ENCODE measurements at places on chromosomes 1 and 21.

- peak; percentile 87 for DNase-seq
These were observed at the start of the genes AKR7A2 and SLC66A1 for GRCh38 chr1:19311931-19312781. Gene AKR7A2 (minus strand): TSS chr1:19312144. CDS start chr1:19312124, 20 bp downstream. Gene SLC66A1 (plus strand): TSS chr1:19312326. CDS start chr1:19317678, 5,352 bp downstream.

DNA sequence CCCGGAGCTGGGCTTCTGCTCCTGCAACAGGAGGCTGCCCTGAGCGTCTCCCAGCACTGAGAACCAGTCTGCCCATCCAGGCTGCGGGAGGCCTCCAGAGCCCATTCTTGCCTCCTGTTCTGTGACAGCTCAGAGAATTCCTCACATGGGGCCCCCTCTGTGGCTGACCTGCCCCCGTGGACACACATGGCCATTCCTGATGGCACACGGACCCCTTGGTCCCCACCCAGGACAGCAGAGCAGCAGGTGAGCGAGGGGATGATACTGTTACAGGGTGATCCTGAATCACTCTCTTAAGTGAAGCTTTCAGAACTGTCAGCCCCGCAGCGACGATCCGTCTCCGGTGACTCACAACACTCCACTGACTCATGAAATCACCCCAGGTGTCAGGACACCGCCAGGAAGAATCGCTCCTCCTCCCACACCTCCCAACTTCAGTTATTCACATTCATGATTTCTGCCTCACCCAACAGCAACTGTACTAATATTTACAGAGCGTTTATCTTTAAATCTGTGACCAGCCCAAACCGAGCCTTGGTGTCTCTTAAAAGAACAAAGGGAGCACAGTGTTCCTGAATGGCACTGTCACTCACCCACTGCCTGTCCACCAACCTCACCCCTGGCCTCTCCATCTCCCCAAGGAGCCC is 22.5 kb downstream of the CHD5 start:
- peak; percentile 22 for DNase-seq

- DNase-seq = no peak
These were observed 125.0 kb downstream of the TIAM1 start for GRCh38 chr21:31218830-31219608.

DNA sequence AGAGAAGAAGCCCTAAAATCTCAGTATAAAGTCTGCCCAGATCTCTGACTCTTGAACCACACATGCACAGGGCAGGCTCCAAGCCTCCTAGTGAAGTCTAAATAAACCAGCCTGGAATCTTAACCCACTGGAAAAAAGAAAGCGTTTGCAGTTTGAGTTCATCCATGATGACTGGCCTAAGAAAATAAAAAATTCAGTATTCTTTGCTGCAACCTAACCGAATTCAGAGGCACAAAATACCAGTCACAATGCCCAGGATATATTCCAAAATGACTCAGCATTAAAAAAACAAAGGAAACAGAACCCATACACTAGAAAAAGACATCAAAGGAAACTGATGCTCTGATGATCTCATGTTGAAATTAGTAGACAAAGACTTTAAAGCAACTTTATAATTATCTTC is 269.2 kb downstream of the SDCCAG8 start:
- no peak for DNase-seq

GRCh38 chr1:33030575-33030974 is 6.1 kb downstream of the AK2 start:
- no peak for DNase-seq

DNA sequence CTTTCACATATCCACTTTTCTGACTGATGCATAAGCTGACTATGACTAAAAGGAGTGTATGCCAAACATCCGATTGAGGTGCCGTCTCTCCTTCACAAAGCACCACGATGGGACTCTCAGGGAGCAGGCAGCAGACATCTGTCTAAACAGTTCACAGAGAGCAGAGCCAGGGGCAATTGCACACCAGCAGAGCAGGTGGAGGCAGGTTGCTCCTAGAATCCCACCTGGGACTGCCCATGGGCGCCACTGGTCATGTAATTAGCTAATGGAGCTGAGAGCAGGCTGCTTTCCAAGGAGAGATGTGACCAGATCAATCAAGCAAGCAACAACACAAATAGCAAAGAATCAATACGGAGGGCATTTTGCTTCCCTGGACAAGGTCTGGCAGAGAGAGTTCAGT is 30.5 kb upstream of the COA6 start:
- no peak for DNase-seq

DNA sequence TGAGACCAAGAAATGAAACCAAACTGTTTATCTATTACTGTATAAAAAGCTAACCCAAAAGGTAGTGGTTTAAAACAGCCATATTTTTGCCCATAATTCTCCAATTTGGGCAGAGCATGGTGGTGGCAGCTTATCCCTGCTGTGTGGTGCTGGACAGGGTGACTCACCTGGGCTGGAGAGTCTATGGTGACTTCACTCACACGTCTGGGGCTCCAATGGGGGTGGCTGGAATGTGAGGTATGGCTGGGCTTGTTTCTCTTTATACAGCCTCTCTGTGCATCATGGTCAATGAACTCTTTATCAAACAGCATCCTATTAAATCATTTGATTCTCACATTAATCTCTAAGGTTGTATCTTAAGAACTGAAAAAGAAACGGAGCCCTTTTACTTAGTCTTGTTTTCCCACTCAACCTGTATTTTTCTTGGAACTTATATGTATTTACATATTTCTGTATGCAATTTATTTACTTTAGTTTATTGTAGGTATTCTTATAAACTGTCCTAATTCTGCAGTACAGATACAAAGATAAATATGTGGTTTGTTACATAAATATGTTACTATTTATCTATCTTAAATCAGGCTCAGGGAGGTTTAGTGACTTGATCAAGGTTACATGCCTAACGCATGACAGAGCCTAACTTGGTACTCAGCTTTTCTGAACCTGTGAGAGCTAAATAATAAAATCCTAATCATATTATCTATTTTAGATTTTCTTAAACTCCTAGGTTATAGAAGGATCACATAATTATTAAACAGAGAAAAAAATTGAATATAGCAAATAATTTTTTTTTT is 37.5 kb upstream of the WLS start:
- no peak for DNase-seq

- DNase-seq = no peak
These were observed 24.4 kb upstream of the GJB5 start for GRCh38 chr1:34730485-34730884.
